T-helper 22 cell (primary cell): ENCODE measurements at places on chromosomes 7 and 10.

- no peak for DNase-seq
Measured at GRCh38 chr10:94673614-94674321, 9.8 kb upstream of the CYP2C18 start.

- DNase-seq, result no peak
Measured at GRCh38 chr7:94642838-94643653, 12.9 kb downstream of the SGCE start.

- no peak for DNase-seq
Measured at GRCh38 chr7:55177589-55178261, 158.9 kb downstream of the EGFR start.

GRCh38 chr10:43076311-43076875 is 476 bp upstream of the RET start:
- DNase-seq, result no peak

DNA sequence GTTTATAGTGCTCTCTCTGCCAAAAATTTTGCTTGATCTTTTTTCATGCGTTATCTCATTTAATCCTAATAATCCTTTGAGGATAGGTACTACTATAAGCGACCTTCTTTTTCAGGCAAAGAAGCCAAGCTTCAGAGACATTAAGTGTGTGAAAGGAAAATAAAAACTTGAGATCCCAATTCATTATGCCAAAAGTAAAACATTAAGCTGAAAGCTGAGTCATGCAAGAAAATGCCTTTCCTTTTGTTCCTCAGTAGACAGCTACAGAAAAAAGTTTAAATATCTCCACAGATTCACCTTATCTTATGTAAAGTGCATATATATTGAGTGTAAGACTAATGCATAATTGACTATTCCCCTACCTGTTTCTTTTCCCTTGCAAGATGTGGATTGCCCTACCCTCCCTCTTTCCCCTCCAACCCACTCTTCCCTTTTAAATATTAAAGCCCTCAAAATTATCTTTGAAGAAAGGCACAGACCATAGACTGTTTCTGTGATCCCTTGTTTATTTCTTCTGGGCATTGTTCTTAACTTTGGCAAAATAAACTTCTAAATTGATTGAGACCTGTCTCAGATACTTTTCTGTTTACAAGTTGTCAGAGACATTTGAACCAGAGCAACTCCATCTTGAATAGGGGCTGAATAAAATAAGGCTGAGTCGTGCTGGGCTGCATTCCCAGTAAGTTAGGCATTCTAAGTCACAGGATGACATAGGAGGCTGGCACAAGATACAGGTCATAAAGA is 1139.9 kb upstream of the LRRN3 start:
- no peak for DNase-seq

DNA sequence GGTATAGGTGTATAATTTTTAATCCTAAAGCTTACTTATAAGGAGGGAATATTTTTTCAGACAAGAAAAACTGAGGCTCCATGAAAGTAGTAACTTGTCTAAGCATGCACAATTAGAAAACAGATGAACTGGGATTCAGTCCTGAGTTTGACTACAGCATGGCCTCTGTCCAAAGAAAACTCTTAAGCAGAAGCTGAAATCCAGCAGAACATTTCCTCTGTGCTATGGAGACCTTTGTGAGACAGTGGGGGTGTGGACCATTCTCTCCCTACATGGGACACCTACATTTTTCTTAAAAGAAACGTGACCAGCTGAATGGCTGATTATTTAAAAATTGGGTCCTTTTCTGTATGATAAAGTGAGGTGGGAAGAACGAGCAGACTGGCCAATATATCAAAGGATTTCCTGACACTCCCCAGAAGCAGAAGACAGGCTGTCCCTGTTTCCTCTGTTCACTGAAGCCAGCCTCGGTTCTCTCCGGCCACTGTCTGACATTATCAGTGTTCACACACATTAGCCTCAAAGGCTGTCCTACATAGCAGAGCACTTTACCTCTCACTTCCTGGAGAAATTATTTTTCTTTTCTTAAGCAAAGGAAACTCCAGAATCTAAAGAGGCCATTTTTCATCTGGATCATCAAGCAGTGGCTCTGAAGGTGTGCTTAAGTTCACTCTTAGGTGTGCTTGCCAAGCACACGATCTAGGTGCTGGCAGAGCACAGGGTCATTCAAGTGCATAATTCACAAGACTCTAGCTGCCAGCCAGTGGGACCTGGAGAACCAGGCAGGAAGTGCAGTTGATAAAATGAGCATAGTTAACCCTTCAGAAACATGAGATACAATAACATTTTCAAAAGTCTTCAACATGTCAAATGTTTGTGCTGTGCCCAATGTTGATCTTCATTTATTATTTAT is 40.4 kb upstream of the KIAA1217 start:
- no peak for DNase-seq

- DNase-seq, result no peak
Measured at GRCh38 chr10:23046027-23046426, 49.4 kb upstream of the MSRB2 start.

- no peak for DNase-seq
Measured at GRCh38 chr10:71756311-71757191, 16.8 kb downstream of the VSIR start.

DNA sequence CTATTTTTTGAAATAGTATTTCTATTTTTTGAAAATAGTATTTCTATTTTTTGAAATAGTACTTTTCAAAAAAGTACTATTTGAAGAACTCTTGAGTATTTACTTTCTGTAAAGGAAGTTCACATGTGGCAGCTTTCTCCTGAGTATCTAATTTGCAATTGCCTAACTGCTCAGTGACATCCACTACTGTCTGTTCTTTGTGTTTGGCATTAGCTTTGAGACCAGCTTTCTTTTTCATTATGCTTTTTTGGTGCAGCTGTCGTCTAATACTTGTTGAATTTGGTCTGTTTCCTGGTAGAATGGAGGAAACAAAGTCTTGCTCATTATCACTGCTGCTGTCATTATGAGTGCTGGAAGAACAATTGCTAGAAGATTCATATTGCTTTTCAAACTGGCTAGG is 99.1 kb downstream of the BMPR1A start:
- no peak for DNase-seq

DNA sequence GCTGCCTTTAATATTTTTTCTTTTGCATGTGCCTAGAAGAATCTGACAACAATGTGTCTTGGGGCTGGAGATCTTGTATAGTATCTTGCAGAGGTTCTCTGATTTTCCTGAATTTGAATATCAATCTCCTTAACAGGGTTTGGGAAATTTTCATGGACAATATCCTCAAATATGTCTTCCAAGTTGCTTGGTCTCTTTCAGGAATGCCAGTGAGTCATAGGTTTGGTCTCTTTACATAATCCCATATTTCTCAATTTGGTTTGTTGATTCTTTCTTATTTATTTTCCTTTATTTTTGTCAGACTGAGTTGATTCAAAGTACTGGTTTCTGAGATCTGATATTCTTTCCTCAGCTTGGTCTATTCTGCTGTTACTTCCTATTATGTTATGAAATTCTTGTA is 208.7 kb upstream of the GLI3 start:
- DNase-seq, result no peak

DNA sequence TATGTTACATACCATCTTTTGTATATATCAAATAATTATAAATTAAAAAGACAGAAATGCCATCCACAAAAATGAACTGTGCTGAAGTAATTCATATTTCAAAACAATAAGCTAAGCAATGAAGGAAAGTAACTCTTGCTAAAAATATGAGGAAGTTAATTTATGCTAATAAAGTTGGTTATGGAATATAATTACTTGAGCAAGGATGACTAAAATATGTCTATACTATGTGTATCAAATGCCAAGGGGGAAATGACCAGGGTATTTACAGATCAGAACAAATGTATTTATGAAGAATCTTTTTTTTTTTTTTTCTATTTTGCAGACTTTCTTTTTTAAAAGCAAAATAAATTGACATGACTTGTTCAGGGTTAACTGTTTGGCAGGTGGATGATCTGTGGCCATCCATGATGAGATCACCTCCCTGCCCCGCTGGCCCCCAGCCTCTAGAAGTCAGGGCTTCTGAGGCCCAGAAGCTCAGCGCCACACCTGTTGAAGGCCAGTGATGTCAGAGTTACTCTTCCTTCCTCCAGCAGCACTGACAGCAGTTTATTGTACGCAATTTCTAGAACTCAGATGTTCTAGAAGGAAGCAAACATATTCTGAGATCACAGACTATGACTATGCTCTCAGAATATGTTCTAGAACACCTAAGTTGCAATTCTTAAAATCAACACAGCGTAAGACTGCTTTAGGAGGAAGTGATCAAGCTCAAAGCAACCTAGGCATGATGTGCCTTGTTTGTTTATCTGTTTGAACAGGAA is 196.1 kb upstream of the KLF14 start:
- DNase-seq, result peak; percentile 73

GRCh38 chr10:77807706-77808105 is 118.8 kb downstream of the DLG5 start:
- DNase-seq, result no peak

- DNase-seq, result no peak
Measured at GRCh38 chr7:94675356-94675755, 19.4 kb upstream of the SGCE start.

DNA sequence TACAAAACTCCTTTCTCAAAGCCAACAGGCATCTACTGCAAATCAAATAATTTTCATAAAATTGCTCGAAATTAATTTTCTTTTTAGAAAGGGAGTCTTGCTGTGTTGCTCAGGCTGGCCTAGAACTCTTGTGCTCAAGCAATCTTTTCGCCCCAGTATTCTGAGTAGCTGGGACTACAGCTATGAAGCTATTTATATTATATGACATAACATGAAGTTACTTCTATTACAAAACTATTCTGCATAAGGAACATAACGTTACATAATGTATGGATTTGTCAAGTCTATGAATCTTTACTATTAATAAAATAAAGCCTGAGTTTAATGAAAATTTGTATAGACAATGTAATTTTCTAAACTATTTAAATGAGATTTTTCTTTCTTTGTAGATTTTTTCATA is 415.0 kb downstream of the PARD3 start:
- DNase-seq, result no peak

GRCh38 chr7:11775401-11775800 is 56.6 kb downstream of the THSD7A start:
- no peak for DNase-seq

GRCh38 chr7:148395352-148395811 is 195.2 kb upstream of the C7orf33 start:
- DNase-seq, result no peak

DNA sequence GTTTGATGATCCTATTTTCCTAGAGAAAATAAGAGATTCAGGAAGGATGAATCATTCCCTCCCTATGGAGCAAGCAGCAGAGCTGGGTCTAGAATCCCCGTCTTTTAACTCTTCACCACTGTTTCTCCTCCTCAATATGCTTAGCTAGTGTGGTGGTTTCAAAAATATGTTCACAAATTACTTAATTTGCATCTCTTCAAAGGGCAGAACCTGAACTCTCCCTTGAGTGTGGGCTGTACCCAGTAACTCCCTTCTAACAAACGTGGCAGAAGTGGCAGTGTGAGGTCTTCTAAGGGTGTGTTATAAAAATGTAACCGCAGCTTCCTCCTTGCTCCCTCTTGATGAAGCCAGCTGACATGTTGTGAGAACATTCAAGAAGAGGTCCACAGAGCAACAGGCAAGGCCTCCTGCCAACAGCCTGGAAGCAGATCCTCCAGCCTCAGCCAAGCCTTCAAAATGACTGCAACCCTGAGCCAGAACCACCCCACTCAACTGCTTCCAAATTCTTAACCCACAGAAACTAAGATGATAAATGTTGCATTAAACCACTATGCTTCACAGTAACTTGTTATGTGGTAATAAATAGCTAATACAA is 36.6 kb downstream of the SRPK2 start:
- DNase-seq, result peak; percentile 30

DNA sequence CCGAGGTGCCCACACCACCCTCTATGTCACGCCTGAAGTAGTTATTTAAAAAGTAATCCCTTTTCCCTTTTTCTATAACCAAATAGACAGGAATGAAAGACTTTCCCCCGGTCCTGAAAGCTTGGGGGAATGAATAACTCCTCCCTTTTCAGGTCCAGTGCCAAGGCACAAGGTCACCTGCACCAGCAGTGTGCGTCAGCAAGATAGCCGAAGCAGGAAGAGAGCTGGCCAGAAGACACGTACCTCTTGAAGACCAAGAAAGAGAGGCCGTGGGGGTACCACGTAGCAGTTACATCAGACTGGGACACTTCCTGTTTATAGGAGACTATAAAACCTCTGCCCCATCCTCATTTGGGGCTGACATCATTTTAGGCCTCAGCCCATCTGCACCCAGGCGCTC is 10.7 kb upstream of the AKR1B1 start:
- DNase-seq, result no peak

GRCh38 chr10:11012421-11013295 is 5.0 kb upstream of the CELF2 start:
- no peak for DNase-seq

GRCh38 chr7:67764289-67764688 is 767.7 kb downstream of the TYW1 start:
- DNase-seq, result no peak

DNA sequence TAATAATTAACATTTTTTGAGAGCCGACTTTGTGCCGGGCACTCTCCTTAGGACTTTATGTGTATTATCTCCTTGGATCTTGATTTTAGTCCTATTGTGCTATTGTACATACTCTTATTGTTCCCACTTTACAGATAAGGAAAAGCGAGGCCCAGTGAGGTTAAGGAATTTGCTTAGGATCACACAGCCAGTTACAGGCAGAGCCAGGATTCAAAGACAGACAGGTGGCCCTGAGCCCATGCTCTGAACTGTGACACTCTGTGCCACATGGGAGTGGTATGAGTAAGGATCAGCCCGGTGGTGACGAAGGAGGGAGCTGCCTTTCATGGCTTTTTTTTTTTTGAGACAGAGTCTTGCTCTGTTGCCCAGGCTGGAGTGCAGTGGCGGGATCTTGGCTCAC is 15.8 kb upstream of the GNA12 start:
- DNase-seq, result no peak

GRCh38 chr10:69232736-69233480 is 12.8 kb downstream of the HKDC1 start:
- peak; percentile 13 for DNase-seq

DNA sequence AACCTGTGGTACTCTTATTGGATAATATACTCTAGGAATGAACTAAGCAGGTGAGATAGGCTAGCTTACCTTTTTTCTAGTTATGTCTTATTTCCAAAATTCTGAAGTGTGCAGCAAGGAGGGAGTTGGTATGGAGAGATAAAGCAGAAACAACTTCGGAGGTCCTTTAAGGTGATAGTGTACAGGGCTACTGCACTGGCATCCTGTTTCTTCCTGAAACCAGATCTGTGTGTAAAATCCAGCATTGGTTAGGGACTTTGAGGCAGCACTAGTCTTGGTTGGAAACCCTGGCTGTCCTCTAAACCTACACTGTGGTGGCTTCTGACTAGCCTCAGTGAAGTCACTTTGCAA is 66.9 kb upstream of the STRIP2 start:
- DNase-seq, result no peak
